ENCODE measurements at places on chromosomes 2 and 18.

- no peak for DNase-seq
Observed at GRCh38 chr18:59881728-59882656, 17.8 kb upstream of the PMAIP1 start.

DNA sequence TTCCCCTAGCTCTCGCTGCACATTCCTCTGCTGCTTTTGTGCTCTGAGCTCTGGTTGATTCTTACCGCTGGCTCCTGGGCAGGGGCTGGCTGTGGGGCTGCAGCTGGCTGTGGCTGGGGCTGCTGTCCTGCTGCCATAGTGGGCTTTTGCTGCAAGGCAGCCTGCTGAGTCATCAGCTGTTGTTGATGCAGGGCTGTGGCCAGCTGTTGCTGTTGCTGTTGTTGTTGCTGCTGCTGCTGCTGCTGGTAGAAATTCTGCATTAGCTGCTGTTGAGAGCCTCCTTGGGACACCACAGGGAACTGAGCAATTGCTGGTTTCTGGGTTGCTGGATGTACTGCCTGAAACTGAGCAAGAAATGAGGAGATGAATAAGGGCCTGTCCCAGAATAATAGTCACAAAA is 77.2 kb upstream of the NFU1 start:
- no peak for DNase-seq

DNA sequence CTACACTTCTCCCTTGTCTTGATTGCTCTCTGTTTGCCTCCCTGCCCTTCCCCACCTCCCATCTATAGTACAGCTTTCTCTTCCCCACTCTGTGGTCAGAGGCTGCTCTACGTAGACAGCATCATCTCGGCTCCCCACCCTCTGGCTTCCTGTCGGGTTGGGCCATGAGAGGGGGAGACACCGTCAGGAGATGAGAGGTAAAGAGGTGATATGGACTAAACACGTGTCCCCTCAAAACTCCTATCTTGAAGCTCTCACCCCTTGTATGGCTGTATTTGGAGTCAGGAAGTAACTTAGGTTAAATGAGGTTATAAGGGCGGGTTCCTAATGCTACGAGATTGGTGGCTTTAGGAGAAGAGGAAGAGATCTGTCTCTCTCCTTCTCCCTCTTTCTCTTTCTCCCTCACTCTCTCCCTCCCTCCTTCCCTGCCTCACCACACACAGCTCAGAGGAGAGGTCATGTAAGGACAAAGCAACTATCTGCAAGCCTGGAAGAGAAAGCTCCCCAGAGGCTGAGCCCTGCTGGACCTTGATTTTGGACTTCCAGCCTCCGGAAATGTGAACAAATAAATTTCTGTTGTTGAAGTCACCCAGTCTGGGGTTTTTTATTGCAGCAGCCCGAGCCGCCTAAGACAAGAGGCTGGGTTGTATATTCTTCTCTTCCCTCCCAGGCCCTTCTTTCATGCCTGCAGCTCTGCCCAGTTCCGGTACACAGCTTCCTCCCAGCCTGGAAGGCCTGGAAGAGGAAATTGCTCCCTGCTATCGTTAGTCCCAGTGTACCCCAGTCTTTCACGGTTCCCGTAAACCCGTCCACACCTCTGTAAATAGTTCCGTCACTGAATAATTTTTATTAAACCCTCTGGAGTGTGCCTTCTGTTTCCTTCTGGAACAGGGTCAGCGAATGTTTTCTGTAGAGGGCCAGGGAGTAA is 138.0 kb downstream of the AKAIN1 start:
- no peak for DNase-seq

- DNase-seq, result no peak
Observed at GRCh38 chr18:79371561-79372121, 24.1 kb upstream of the NFATC1 start.

DNA sequence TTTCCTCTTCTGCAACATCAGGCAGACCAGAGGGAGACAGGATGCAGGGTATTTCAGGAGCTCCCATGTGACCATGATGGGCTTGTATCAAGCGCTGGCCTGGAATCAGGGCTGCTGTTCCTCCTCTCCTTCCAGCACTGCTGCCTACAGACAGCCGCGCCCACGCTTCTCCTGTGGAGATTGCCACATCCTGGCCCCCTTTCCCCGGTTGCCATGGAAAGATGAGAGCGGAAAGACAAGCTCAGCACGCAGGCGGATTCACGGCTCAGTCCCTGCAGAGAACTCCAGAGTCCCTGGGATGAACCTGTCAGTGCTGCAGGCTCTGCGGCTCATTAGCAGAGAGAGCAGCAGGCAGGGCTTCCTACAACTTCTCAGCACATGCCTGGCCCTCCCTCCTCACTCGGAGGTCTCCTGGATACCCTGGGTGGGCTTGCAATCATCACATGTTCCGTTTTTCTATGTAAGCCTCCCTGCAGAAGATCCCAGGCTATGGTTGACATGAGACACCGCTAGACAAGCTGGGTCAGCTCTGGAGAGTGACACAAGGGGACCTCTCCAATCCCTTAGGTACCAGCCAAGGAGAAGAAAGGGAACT is 497.8 kb upstream of the MYT1L start:
- peak; percentile 68 for DNase-seq

GRCh38 chr2:3584076-3584475 is 9.0 kb downstream of the RPS7 start:
- DNase-seq, result no peak

Data from caudate nucleus (tissue), 63 donors.